GM13977 (cell line): ENCODE measurements at places on chromosomes 13 and 19.

GRCh38 chr19:34261334-34262109, 7.2 kb downstream of the GARRE1 start:
- no peak for DNase-seq

- DNase-seq: no peak
Observed at GRCh38 chr19:19900139-19900728, 512 bp upstream of the ZNF93 start.

DNA sequence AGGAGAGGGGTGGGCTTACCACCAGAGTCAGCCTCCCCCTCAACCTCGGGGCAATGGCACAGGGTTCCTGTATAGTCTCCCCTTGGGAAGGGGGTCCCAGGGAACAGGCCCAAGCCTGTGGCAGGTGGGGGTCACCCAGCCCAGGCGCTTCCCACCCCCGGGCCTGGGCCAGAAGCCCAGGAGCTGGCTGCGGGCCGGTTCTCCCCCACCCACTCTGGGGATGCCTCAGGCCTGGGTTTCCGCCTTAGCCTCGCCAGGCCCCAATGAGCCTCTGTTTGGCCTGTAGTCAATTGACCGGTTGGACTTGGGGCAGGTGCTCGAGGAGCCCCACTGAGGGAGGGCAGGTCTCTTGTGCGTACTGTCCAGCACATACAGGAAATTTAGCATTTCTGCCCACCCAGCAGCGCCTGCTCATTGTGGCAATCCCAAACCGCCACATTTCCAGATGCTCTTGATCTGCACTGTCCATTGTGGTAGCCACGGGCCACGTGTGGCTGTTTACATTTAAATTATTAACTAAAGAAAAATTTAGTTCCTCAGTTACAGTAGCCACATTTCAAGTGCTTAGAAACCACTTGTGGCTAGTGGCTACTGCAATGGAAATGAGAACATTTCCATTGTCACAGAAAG, 9.9 kb downstream of the LYL1 start:
- no peak for DNase-seq

DNA sequence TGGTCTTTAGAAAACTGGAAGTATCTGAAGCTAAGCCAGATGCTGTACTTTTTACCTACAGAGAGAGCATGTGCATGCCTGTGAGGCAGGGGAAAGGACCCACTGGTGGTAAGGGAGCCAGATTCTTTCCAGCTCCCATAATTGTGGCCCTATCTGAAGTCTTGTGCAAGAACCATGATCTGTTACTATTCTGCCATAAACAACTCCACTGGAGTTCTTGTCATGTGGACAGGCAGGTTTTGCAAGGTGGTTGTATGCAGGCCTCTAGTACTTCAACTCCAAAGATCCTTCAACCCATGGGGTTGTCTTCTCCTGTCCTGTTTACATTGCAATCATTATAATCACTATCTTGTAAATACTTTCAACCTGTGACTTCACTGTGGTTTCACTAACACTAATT, 14.1 kb downstream of the PROSER1 start:
- DNase-seq: no peak

DNA sequence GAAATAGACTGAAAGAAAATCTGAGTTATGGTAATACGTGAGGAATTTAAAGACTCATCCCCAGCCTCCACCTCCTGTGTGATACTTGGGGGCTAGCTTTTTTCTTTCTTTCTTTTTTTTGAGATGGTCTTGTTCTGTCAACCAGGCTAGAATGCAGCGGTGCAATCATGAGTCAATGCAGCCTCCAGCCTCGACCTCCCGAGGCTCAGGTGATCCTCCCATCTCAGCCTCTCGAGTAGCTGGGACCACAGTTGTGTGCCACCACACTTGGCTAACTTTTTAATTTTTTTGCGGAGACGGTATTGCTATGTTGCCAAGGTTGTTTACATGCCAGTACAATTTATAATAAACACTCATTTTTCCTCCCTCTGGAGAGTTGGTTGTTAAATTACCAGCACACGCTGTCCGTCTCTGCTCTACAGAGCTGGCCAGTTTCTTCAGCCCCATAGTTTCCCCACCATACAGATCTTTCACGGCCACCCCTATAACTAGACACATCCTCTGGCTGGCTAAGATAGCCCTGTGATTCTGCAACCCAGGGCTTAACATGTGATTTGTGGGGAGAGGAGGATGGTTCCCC, 4.8 kb downstream of the TNFSF9 start:
- DNase-seq: no peak

- no peak for DNase-seq
Observed at GRCh38 chr13:114073881-114074612, 58.4 kb downstream of the RASA3 start.

DNA sequence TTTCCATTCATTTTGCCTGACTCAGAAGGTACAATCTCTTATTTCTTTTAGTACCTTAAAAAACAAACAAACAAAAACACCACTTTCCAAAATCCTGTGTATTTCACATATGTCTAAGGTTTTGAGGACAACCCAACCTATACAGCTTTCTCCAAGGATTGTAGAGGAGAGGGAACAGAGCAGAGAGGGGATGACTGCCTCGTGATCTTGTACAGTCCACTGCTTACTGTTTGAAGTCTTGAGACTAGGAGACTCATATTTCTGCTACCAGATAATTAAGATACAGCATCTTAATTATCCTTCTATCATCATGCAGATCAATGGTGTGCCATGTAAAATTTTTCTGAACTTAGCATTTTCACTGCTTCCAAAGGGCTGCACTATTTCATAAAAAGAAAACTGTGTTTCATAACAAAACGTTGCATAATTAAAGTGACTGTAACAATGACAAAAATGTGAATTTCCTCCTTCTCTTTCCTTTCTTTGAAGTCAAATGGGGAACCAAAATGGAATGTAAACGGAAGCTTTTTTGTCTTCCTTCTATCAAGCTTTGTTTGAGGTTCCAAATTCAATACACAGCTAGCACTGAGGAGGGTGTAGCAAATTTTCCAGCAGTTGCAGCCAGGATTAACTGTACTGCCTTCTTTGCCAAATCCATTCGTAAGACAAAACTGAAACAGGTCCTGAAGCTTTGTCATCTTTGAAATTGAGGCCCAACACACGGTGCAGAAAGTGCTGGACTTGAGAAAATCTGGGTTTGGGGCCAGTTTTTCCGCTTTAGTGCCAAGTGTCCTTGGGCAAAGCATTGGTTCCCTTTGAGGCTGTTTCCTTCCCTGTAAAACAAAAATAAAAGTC, 34.9 kb upstream of the RCBTB2 start:
- DNase-seq: no peak

DNA sequence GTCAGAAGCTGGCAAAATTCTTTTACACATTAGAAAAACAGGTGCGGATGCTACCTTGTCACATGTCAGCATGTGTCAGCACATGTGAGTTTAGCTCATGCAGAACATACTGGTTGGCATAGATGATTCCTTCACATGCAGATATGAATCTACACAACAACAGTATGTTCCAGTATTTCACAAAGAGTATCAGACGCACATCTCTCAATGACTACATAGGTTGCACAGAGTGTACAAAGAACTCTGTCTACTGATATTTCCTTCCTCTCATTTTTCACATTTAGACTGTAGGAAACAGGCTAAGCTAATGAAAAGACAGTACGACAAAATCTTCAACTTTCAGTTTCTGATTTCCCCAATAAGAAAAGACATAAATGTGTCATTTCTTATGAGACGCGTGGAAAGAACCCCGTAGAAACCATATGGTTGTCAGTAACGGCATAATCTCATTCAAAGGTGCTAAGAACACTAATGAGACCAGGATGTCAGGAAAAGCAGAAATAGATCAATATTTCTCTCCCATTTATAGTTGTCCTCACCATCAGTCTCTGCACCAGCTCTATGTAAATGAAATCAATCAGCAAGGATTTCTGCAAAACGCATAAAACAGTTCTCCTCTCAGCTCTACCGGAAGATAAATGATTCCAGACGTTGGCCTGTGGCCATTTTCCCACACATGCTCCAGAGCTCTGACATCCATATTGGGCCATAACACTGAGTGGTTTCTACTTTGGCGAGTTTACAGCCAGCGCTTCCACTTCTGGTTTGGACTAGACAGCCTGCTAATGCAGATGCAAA, 81.2 kb downstream of the STARD13 start:
- no peak for DNase-seq

GRCh38 chr13:52848455-52849195, at the start of gene PCDH8:
TSS of gene PCDH8 (minus strand) at chr13:52848640. CDS start at chr13:52848436, 204 bp downstream.
- no peak for DNase-seq

DNA sequence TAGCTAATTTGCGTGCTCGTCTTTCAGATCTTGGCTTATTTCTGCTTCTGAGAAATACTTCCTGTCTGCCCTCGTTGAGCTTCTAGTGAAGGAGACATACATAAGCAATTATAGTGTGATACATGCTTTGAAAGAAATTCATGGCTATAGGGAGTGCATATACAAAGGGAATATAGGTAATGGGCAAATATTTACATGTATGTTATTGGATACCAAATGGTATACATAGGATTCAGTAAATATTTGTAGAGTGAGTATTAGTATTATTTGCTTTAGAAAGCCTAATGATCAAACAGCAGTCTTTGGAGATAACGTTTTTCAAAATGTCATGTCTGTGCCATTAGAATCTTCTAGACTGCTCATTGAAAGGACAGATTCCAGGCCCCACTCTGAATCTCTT, 5.2 kb downstream of the BRCA2 start:
- no peak for DNase-seq
